Inflammatory macrophage (primary cell): ENCODE measurements at places on chromosomes 11 and 22.

- DNase-seq: no peak
Observed at GRCh38 chr11:117187428-117187798, 8.9 kb downstream of the SIDT2 start.

GRCh38 chr11:64448599-64449380, 89.8 kb downstream of the RPS6KA4 start:
- peak; percentile 85 for DNase-seq

DNA sequence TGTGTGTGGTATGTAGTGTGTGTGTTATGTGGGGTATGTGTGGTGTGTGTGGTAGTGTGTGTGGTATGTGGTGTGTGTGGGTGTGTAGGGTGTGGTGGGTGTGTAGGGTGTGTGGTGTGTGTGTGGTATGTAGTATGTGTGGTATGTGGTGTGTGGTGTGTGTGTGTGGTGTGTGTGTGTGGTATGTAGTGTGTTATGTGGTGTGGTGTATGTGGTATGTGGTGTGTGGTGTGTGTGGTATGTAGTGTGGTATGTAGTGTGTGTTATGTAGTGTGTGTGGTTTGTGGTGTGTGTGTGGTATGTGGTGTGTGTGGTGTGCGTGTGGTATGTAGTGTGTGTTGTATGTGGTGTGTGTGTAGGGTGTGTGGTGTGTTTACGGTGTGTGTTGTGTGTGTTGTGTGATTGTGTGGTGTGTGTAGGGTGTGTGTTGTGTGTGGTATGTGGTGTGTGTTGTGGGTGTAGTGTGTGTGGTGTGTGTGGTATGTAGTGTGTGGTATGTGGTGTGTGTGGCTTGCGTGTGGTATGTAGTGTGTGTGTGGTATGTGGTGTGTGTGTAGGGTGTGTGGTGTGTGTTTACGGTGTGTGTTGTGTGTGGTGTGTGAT, 4.2 kb upstream of the PPP6R2 start:
- no peak for DNase-seq

- DNase-seq: no peak
Observed at GRCh38 chr22:37760152-37760551, 47.6 kb upstream of the GCAT start.

GRCh38 chr11:119673759-119674336, 55.2 kb downstream of the NECTIN1 start:
- DNase-seq: peak; percentile 70
